ENCODE measurements at places on chromosomes 2 and 18. TPM values are rescaled to one million over a fixed set of nuclear protein-coding genes. Genes with fewer than 3 reads are reported as not detected.

CCL20 gene
- not detected for total RNA-seq

FBXO48 gene
- 0.23 TPM for total RNA-seq

FAM124B gene
- not detected for total RNA-seq

GAD1 gene
- total RNA-seq: 7.2 TPM

CHST9 gene
- total RNA-seq: 0.05 TPM

TMEM247 gene
- not detected for total RNA-seq

NT5DC4 gene
- total RNA-seq: not detected

CD28 gene
- total RNA-seq: 0.80 TPM

FRZB gene
- total RNA-seq: not detected

CELF4 gene
- total RNA-seq: not detected

CDH19 gene
- total RNA-seq: 15.8 TPM

CFAP65 gene
- total RNA-seq: not detected

RBM45 gene
- total RNA-seq: 8.8 TPM

PROC gene
- not detected for total RNA-seq

MTCL1 gene
- total RNA-seq: 11.9 TPM

KATNAL2 gene
- total RNA-seq: 1.5 TPM

ADRA2B gene
- not detected for total RNA-seq

FTCDNL1 gene
- 1.8 TPM for total RNA-seq

AMER3 gene
- not detected for total RNA-seq

IL1RL1 gene
- total RNA-seq: 2.8 TPM

RNF125 gene
- 11.3 TPM for total RNA-seq

CREG2 gene
- total RNA-seq: not detected

CAPN14 gene
- total RNA-seq: 0.98 TPM

SLC23A3 gene
- 0.42 TPM for total RNA-seq

PARD3B gene
- total RNA-seq: 2.6 TPM

C2orf72 gene
- 0.40 TPM for total RNA-seq

CIB4 gene
- total RNA-seq: not detected

TUBB8B gene
- not detected for total RNA-seq

SCN2A gene
- 0.27 TPM for total RNA-seq

CDCA7 gene
- 33.2 TPM for total RNA-seq

CACNB4 gene
- 0.11 TPM for total RNA-seq

UGT1A3 gene
- not detected for total RNA-seq

NEB gene
- total RNA-seq: 1.1 TPM

CTNNA2 gene
- not detected for total RNA-seq

GALNT14 gene
- total RNA-seq: 27.8 TPM

LINC00305 gene
- not detected for total RNA-seq

HOXD13 gene
- 5.3 TPM for total RNA-seq

FEV gene
- total RNA-seq: not detected

BOLL gene
- total RNA-seq: not detected

ANKRD53 gene
- 0.05 TPM for total RNA-seq

TCF7L1 gene
- not detected for total RNA-seq

SCN1A gene
- total RNA-seq: not detected

OSR1 gene
- total RNA-seq: not detected

SLC35F6 gene
- 27.8 TPM for total RNA-seq

HOXD8 gene
- total RNA-seq: 5.3 TPM

SMAD7 gene
- total RNA-seq: 17.0 TPM

TOGARAM2 gene
- not detected for total RNA-seq

RABL2A gene
- 3.1 TPM for total RNA-seq

LYG1 gene
- total RNA-seq: 0.45 TPM

DTNA gene
- 6.9 TPM for total RNA-seq
